ENCODE measurements at places on chromosomes 1 and 21. TPM values are rescaled to one million over a fixed set of nuclear protein-coding genes. Genes with fewer than 3 reads are reported as not detected.

DNA sequence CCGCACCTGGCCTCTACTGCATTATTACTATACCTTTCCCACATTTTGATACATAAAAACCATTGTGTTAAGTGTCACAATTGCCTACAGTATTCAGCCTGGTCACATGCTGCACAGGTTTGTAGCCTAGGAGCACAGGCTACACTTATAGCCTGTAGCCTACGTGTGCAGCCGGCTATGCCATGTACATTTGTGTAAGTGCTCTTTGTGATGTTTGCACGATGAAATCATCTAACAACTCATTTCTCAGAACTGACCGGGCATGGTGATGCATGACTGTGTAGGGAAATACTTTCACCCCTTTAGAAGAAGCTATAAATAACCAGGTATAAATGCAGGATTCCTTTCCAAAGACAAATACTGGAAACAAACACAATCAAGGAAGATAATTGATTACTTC, 12.1 kb downstream of the ERG start:
- H3K27ac ChIP-seq = no peak overlapping the region
- H3K36me3 ChIP-seq = no peaks in the 10 kb centered on the region
- no peaks in the 10 kb centered on the region for H3K27me3 ChIP-seq
- H3K4me3 ChIP-seq = no peak overlapping the region

DNA sequence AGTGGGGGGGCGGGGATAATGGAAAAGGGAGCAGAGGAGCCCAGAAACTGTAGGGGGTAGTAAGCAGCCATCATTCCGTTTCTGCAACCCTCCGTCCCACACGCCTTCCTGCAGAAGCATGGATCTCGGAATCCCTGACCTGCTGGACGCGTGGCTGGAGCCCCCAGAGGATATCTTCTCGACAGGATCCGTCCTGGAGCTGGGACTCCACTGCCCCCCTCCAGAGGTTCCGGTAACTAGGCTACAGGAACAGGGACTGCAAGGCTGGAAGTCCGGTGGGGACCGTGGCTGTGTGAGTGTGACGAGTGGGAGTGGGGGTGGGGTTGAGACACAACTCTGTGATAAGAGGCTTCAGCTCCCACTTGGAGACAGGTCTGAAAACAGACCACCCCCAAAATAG, 706 bp downstream of the CREB3L4 start:
- H3K4me1 ChIP-seq = peaks cover 49% of the 10 kb centered on the region
- H3K4me3 ChIP-seq = peak overlapping the region; percentile 81
- H3K27me3 ChIP-seq = no peaks in the 10 kb centered on the region
- no peak for DNase-seq
- peak overlapping the region; percentile 86 for H3K27ac ChIP-seq
- peaks cover 6% of the 10 kb centered on the region for H3K36me3 ChIP-seq

DNA sequence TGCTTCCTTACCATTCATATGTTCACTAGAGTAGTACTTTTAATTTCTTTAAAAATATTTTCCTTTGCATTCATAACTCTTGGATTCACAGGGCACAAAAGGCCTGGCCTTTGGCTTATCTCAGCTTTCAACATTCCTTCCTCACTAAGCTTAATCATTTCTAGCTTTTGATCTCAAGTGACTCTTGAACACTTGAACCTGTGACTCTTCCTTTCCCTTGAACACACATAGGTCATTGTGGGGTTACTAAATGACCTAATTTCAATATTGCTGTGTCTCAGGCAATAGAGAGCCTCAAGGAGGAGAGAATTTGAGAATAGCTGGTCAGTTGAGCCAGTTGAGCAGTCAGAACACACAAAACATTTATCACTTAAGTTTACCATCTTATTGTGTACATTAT, 49.9 kb downstream of the COL11A1 start:
- H3K4me3 ChIP-seq = no peak overlapping the region
- H3K36me3 ChIP-seq = no peaks in the 10 kb centered on the region
- H3K27me3 ChIP-seq = no peaks in the 10 kb centered on the region
- DNase-seq = no peak
- H3K4me1 ChIP-seq = no peaks in the 10 kb centered on the region

DNA sequence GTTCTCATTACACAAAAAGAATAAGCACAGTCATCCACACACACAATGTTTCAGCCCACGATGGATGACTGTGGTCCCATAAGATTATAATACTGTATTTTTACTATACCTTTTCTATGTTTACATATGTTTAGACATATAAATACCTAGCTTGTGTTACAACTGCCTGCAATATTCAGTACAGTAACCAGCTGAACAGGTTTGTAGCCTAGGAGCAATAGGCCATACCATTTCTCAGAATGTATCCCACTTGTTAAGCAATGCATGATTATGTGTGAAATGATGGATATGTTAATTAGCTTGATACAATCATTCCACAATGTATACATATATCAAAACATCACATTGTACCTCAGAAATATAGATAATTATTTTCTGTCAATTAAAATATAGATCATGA, 33.2 kb upstream of the SAMD13 start:
- peaks cover 9% of the 10 kb centered on the region for H3K4me1 ChIP-seq
- no peak overlapping the region for H3K4me3 ChIP-seq
- H3K36me3 ChIP-seq = no peaks in the 10 kb centered on the region
- no peak overlapping the region for H3K27ac ChIP-seq
- no peaks in the 10 kb centered on the region for H3K27me3 ChIP-seq

GRCh38 chr1:195462646-195463045, 1145.6 kb downstream of the KCNT2 start:
- H3K27ac ChIP-seq = no peak overlapping the region
- H3K4me1 ChIP-seq = no peaks in the 10 kb centered on the region
- H3K27me3 ChIP-seq = no peaks in the 10 kb centered on the region
- no peaks in the 10 kb centered on the region for H3K36me3 ChIP-seq

DNA sequence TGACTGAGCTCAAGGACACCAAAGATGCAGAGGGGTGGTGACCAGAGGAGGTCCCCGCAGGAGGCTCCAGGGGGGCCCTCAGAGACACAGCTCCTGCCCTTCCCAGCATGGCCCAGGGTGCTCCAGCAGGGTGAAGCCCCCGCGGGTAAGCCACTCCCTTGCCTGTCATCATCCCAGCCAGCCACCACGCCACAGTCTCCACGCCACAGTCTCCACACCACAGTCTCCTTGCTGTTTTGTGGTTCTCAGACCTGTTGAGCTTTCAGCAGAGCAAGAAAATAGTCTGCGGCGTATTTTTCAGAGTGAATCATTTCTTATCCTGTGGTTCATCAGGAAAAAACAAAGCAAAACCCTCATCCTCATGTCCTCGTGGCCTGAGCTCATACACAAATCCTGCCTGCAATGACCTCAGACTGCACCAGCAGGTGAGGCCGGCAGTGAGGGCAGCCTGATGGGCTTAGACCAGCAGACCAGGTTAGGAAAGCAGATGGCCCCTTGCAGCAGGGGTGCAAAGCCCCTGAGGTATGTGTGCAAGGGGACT, 25.7 kb upstream of the ABCG1 start:
- H3K36me3 ChIP-seq = no peaks in the 10 kb centered on the region
- no peak overlapping the region for H3K27ac ChIP-seq
- H3K4me3 ChIP-seq = no peak overlapping the region
- H3K27me3 ChIP-seq = no peaks in the 10 kb centered on the region
- peaks cover 52% of the 10 kb centered on the region for H3K4me1 ChIP-seq
- no peak for DNase-seq

GRCh38 chr1:83910461-83910860, 88.5 kb downstream of the TTLL7 start:
- no peak overlapping the region for H3K27ac ChIP-seq
- no peak overlapping the region for H3K4me3 ChIP-seq
- DNase-seq = no peak

Gene IL12RB2
- polyA plus RNA-seq = not detected

Gene CD247
- 0.29 TPM for polyA plus RNA-seq

Gene TRAF3IP3
- 266 TPM for polyA plus RNA-seq

Data from CD14-positive monocyte (primary cell).